ENCODE measurements at places on chromosomes 12 and 14.
A peak's percentile ranks its signal among the peaks of the same experiment; 100 is the strongest.

GRCh38 chr14:56797569-56798446 lies 12.5 kb downstream of the OTX2 start:
- DNase-seq, result no peak

DNA sequence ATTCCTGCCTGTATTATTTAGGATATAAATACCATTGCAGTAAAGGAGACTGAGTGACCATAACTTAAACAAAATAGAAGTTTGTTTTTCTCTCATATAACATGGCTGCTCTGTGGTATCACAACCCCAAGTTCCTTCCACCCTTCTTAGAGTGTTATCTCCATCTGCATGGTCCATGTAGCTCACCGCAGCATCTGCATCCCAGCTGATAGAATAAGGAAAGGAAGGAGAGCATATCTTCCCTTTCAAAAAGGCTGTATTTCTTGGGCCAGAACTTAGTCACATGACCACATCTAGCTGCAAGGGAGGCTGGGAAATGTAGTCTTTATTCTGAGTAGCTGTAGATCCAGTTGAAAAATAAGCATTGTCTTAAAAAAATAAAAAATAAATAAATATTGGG lies 184.8 kb upstream of the NUDT4 start:
- DNase-seq, result no peak

- no peak for DNase-seq
Observed at GRCh38 chr14:105271224-105271890, 23.0 kb downstream of the BTBD6 start.

DNA sequence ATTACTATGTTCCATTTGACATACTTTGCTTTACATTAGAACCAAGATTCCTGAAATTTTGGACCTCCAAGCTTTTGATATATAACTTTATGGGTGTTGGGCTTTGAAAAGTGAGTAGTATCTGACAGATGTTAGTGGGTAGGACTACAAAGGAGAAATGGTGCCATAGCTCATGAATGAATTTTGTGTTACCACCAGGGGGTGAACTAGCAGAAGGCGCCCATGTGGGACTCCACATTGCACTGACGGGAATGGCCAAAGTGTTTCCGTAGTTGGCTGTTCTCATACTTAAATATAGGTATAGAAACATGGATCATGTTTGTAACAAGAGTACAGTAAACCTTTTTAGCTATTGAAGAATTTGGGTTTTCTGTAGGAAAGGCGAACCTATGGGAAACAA lies 337.5 kb downstream of the FLRT2 start:
- no peak for DNase-seq

- DNase-seq, result no peak
Observed at GRCh38 chr12:112330706-112331105, 51.5 kb downstream of the HECTD4 start.

DNA sequence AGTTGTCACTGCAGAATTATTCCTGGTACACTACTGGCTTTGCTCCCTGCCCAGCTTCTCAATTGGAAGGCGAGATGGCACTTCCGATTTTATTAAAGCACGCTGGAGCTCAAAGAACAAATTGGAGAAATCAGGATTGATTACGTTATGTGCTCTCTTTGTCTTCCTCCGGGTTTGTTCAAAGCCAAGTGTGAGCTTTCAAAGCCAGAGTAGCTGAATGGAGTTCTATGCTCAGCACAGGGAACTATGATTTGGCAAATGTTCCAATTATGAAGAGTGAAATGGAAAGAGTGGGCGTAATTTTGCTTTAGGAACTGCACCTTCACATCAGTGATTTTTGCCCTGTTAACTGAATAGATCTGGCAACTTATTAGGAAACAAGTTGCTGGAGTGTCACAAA lies 72.4 kb downstream of the FLRT2 start:
- DNase-seq, result no peak

- DNase-seq, result no peak
Observed at GRCh38 chr12:124617615-124618014, 50.2 kb upstream of the NCOR2 start.

GRCh38 chr12:3727877-3728632 lies 24.9 kb downstream of the CRACR2A start:
- DNase-seq, result no peak

GRCh38 chr14:99790978-99791376 lies 2.2 kb upstream of the EML1 start:
- no peak for DNase-seq

- no peak for DNase-seq
Observed at GRCh38 chr14:96077983-96078624, 38.9 kb downstream of the C14orf132 start.

DNA sequence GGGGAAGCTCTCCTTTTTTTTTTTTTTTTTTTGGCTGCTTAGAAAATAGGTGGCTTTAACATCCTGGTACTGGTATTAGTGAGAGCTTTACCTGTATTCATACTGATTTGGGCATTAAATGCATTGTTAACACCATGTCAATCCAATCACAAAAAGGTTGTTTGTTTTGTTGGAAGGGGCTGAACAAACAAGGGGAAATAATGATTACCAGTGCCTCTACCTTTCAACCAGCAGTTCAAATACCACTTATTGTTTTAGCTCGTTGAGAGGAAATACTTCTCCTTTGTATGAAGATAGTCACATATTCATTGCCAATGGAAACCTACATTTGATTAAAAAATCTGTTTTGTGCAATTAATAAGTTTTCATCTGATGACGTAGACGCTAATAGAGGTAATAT lies 72.9 kb downstream of the MIPOL1 start:
- no peak for DNase-seq

DNA sequence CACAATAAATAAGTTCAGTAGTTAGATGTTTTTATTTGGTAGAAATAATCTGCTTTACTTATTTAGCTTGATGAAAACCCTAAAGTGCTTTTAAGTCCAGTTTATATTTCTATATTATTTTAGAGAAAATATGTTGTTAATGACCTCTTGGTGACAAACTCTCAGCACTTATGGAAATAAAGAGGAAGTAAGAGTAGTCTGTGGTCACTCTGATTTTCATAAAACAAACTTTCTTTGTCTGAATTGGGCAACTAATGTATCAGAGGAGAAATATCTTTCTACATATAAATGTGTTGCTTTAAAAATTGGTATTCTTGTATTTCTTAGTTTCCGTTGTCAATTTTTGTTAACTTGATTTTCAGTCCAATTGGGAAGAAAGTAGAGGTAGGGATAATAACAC lies 878.9 kb upstream of the SEL1L start:
- DNase-seq, result no peak

DNA sequence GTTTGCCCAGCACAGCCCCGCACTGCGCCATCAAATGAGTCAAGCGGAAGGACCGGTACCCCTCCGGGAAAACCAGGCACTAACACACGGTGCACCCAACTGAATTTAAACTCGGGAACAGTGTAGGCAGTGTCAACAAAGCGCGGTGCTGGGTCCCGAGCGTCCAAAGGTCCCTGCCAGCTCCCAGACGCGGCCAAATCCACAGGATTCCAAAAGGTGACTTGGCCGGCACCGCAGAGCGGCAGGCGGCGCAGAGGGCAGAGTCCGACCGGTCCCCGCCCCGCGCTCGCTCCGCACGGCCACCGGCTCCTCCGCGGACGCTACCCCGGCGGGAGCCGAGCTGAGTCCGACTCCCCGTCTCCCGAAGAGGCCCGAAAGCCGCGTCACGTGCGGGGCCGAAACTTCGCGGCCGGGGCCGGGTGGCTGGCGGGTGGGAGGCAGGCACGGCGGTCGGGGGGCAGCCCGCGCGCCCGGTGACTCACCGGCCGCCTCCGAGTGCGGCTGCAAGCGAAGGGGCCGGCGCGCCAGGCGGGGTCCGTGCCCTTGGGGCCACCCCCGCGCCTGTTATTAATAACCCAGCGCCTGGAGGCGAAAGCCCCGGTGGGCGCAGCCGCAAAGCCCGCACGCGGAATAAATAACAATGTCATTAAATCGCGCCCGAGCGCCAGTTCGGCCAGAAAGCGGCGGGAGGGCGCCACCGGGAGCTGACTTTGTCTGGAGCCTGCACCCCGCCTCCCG lies 863 bp downstream of the DENND5B start:
- peak; percentile 66 for DNase-seq

DNA sequence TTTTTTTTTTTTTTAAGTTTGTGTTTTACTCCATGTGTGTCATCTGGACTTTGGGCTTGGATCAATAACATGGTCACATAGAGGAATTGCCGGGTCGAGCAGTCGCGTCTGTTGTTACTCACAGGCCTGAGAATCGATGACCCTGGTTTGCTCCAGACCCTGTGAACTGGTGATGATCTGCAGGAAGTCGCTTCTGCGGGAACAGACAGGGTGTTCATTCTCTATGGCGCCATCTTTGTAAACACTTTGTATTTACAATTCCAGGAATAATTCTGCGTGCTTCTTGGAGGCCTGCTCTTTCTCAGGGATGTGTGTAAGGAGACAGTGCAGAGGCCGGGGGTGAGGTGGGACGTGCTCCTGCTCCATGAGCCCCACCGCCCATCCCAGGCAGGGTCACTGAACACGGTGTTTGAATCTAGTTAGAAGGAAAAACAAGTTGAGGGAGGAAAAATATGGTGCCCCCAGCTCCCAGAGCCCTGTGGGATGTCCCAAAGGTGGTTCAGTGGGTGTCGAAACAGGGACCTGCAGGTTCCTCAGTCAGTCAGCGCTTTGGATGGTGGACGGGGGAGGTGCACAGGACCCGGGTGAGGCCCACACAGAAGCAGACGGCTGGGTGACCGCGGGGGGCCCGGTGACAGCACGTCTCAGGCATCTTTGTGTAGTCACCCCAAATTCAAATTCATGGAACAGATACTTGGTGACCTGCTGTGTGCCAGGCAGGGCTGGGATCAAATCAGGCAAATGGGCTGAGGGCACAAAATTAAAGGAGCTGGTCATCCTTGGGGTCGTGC lies 58.8 kb downstream of the ADGRD1 start:
- DNase-seq, result no peak

DNA sequence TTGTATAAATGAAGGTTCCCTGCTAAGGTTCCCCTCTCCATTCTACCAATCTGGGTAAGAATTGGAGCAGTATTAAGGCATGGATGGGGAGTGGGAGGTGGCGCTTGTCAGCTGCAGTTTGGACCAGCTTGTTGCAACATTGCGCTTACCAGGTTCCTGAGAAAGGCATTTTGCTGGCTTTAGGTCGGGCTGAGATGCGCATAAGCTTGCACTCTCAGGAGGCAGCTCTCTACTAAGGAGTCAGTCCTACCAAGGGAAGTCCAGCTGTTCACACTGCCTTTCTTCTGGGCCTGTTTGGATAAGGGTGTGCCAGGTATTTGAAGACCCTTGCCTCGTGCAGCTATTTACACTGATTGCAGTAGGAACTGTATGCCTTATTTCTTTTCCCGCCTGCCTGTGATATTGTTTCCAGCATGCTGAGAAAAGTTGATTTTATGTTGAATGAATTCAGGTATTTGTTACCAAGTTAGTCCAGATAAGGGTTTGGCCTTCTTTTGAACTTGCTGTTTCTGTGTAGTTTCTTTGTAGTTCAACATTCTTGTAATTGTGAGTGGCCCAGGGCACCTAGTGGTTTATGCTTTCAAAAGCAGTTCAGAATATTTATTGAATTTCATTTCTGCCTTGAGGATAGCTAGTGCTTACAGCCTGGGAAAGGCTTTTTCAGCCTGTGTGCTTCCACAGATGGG lies 2.6 kb downstream of the MLEC start:
- DNase-seq, result no peak

- DNase-seq, result no peak
Observed at GRCh38 chr14:37819155-37820015, 224.0 kb downstream of the TTC6 start.

- DNase-seq, result peak; percentile 45
Observed at GRCh38 chr12:53327435-53328042, 6.1 kb upstream of the AAAS start.

DNA sequence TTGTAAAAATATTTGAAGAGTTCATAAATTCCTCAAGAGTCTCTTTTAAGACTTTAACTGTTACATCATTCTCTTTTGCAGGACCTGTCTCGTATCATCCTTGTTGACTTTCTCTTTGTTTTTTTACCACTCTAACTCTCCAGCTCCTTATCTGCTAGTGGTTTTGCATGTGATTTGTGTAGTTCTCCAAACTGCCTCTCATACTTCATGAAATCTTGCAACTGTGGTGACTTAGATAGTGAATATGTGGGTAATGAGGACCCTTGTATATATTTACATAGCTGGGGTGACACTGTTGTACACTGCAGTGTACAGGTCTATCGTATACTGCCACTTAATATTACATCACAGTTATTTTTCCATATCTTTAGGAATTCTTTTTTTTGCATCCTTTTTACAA lies 40.2 kb upstream of the EMP1 start:
- no peak for DNase-seq

- DNase-seq, result no peak
Observed at GRCh38 chr12:81300454-81300853, 222.6 kb downstream of the ACSS3 start.

GRCh38 chr12:56103823-56104108 lies 593 bp upstream of the PA2G4 start:
- DNase-seq, result no peak

DNA sequence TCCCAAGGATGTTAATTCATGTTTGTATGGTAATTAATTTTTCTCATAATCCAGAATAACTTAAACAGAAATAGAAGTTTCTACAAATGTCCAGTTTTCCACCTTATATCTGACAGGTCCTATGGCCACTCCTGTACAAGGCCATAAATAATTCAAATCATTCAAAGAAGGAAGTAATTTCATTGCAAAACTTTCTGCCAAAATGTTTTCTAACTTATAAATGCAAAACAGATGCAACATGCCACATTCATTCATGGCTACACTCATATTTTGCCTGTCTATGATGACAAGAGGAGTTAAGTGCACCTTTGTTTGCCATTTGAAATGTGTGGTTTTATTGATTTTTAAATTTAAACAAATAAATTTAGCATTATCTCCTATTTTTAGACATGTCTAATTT lies 34.4 kb downstream of the ITPR2 start:
- DNase-seq, result no peak

- DNase-seq, result no peak
Observed at GRCh38 chr12:82203086-82203485, 155.1 kb downstream of the CCDC59 start.

Measured in globus pallidus (tissue), 1 donor.